ENCODE measurements at places on chromosomes 7 and 10.

DNA sequence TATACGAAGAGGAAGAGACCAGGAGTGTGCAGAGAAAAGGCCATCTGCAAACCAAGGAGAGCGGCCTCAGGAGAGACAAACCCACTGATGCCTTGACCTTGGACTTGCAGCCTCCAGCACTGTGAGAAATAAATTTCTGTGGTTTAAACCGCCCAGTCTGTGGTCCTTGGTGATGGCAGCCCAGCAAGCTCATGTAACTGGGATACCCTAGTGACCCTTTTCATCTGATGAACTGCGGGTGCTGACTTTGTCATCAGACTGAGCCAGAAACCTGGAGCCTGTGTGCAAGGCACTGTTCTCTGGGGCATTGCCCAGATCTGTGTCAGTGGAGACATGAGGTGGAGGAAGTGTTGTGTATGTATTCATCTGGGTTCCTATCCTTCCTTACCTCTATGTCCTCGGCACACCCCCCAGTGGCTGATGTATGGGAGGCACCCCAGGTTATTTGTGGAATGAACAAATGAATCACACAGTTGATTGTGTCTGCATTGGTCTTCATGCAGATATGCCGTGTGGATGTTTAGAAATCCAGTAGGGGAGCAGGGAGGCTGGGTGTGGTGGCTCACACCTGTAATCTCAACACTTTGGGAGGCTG, 64.5 kb upstream of the BTBD16 start:
- DNase-seq, result no peak

DNA sequence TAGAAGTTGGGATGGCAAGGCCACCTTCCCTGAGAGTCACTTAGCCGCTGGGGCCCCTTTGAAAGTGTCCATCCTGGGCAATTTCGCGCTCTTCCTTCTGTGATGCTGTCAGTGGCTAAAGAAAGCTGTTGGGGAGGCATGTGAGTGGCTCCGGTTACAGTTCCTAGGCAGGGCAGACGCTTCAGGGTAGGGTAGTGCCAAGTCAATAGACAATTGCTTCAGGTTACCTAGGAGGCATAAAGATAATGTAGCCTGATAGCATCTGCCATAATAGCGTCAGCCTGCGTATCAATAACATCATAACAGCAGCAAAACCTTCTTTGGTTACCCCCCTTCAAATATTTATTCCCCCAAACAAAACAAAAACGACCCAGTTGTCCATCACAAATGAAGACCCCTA, at the start of gene FAM107B:
TSS of gene FAM107B (minus strand) at position 101 of the 400 bp plus-strand sequence. CDS start 234 bp downstream, outside the sequence.
- no peak for DNase-seq

DNA sequence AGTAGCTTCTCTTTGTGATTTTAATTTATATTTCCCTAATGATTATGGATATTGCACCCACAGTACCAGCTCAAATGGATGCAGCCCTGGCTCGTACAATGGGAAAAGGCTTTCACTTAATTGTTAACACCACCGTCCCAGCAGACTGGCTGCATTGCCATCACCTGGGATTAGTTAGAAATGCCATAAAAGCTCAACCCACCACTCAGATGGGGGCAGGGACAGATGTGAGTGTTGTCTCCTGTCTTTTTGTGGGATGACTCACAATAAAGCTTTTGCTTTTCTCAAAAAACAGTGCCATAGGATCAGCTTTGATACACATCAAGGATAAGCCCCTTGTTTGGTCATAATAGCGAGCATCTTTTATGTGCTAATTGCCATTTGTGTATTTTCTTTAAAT, 729.1 kb downstream of the TNS3 start:
- no peak for DNase-seq

- DNase-seq, result no peak
These were observed 25.7 kb downstream of the C7orf25 start for GRCh38 chr7:42886129-42886528.

GRCh38 chr7:8353991-8354390, 79.4 kb upstream of the NXPH1 start:
- DNase-seq, result no peak

DNA sequence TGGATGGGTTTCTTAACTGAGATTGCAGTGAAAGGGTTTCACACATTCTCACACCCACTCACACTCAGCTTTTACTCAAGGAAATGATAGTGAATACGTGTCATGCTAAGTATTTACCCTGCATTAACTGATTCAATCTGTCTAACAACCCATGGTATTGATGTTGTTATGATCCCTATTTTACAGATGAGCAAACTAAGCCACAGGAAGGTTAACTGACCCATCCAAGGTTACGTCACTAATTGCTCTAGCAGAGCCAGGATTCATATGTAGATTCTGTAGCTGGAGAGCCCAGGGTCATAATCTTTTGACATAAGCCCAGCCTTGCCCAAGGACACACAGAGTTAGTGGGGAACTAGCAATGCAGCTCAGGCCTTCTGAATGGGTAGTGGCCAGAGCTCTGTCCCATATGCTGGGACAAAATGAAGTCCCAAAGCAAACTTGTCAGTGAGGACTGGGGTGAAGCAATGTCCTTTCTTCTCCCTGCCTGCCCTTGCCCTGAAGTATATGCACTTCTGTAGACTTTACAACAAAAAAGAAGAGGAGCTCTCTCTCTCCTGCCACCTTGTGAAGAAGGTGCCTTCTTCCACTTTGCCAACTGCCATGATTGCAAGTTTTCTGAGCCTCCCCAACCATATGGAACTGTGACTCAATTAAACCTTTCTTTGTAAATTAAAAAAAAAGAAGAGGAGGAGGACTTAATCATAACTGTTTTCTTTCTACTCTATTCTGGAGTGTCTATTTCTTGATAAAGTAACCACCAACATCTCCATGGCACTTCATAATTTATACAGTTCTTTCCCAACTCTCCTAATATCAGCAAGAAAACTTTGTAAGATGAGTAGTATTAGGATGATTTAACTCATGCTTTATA, 4.9 kb upstream of the CYP3A7 start:
- DNase-seq, result no peak

- no peak for DNase-seq
These were observed 1.3 kb upstream of the EIF3B start for GRCh38 chr7:2353113-2353935.

DNA sequence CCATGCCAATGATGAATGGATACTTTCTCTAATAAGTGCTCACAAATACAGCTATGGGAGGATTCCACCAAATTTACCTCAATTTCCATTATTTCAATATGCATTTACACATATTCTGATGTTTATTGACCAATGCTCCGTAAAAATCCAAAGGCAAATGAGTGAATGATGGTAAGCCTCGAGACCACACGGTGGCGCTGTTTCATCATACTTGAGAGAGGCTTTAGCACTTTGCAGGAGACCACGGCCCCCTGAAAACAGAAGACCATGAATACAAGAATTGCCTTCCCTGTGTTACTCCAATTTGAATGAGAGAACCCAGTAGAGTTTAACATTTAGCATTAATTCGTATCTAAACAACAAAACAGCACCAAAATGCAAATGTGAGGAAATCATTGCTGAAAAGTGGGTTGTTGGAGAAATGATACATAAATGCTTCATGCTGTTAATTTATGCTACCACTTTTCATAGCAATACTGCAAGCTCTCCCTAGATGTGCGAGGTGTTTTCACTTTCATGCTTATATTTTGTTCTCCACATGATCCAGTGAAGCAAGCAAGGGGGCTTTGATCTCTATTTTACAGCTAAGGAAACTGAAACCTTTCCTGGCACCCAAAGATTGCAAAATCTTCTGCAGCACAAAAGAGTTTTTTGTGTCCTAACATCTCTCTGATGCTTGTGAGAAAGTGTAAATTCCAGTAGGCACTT, 35.4 kb downstream of the TRIL start:
- peak; percentile 79 for DNase-seq

DNA sequence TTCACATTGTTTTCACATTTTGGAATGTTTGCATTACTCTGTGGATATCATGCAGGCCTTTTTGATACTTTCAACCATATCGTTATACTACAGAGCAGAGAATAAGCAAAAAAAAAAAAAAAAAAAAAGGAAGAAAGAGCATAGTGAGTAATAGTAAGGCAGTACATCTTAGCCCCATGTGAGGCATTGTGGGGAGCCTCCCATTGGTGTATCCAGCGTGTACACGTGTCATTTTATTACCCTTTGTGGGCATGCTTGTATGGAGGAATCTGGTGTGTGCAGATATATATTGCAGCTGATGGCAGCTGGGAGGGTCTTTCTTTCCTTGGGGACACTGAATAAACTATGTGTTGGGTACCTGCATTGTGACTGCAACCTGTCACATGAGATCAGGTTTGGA, 19.6 kb downstream of the R3HCC1L start:
- DNase-seq, result no peak

- DNase-seq, result no peak
These were observed 3.1 kb upstream of the KIAA1217 start for GRCh38 chr10:24205821-24206220.

DNA sequence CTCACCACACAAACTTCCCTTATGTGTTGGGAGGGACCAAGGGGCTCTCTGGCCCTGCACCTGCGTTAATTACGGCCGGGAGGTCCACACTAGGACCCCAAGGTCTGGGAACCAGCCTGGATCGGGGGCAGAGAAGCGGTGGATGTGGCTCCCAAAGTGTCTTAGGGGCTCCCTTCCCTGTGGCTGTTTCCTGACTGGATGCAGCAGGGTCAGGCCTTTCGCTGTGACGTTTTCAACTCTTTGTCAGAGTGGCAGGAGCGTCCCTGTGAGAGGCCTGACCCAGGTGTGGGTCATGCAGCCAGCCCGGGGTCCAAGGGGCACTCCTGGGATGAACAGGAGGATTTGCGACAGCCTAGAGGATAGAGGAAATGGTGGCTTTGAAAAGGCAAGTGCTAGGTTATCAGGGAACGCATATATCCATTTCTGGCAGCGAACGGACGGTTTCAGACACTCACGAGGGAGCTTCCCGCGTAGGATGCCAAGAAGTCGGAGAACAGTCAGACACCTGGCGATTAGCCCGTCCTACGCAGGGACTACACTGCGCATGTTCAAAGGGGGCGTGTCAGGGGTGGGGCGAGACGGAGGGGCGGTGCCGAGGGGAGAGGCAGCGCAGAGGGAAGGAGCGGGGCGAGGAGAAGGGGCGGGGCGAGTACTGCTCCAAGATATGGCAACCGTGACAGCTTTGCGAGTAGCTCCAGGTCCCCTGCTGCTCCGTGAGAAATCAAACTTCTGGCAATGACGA, 46.2 kb upstream of the ZNF716 start:
- no peak for DNase-seq

DNA sequence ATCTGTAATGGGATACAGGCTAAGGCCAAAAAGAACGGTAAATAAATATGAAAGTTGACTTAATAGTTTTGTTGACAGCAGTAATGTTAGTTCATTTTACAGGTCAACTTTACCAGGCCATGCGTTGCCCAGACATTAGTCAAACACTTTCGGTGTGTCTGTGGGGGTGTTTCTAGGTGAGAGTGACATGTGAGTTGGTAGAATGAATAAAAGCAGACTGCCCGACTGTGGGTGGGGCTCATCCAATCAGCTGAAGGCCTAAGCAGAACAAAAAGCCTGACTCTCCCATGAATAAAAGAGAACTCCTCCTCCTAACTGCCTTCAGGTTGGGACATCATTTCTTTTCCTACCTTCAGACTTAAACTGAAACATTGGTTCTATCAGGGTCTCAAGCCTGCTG, 132.3 kb downstream of the MTPAP start:
- no peak for DNase-seq

- DNase-seq, result no peak
These were observed 223.4 kb downstream of the SEC23IP start for GRCh38 chr10:120115959-120116358.

DNA sequence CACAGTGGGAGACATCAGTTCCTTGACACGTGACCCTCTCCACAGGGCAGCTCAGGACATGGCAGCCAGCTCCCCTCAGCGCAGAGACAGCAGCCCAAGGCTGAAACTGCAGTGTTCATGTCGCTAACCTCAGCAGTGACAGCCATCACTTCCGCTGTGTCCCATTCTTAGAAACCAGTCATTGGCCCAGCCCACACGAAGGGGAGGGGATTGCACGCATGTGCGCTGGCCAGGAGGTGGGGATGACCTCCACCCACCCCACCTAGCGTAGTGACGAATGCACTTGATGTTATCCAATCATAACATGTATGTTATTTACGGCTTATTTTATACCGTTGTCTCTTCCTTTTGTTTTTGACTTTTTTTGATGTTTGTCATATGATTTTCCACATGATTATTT, 36.9 kb upstream of the EGFR start:
- DNase-seq, result no peak

- no peak for DNase-seq
These were observed 1.0 kb downstream of the LRRTM3 start for GRCh38 chr10:66926841-66927240.
